ENCODE measurements at places on chromosomes 6 and 20.

- no peak for DNase-seq
Observed at GRCh38 chr20:35934050-35934449, 20.3 kb downstream of the SCAND1 start.

- no peak for DNase-seq
Observed at GRCh38 chr6:169087443-169088041, 166.1 kb downstream of the THBS2 start.

DNA sequence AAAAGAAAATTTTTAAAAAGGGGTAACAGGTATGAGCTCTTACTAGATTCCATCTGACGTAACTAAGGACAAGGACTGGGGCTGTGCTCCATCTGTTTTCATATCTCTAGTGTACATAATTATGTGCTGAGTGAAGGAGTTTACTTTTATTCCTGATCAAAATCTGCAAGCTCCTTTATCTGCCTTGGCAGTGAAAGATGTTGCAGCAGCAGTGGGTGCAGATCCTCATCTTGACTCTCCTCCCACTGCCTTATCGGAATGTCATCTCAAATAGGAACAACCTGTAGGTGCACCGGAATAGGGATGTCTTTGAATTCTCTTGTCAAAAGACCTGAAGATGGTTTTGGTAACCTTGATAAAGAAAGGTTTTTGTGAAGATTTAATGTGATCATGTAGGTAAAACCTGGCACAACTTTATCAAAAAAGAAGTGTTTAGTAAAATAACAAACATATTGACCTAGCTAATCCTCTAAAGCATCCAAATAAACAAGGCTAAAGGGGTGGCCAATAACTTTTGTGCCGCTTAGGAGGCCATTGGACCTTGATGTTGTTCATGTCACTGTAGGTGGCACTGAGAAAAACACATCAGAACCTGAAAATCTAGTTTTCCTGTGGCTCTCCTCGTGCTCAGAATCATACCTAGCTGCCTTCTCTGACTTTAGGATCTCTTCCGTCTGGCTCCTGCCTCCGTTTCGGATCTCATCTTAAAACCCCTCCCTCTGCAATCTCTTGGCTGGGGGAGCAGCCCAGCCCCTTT, 19.0 kb upstream of the SLC16A10 start:
- DNase-seq = no peak

- DNase-seq = no peak
Observed at GRCh38 chr6:144741659-144742058, 456.5 kb downstream of the UTRN start.

DNA sequence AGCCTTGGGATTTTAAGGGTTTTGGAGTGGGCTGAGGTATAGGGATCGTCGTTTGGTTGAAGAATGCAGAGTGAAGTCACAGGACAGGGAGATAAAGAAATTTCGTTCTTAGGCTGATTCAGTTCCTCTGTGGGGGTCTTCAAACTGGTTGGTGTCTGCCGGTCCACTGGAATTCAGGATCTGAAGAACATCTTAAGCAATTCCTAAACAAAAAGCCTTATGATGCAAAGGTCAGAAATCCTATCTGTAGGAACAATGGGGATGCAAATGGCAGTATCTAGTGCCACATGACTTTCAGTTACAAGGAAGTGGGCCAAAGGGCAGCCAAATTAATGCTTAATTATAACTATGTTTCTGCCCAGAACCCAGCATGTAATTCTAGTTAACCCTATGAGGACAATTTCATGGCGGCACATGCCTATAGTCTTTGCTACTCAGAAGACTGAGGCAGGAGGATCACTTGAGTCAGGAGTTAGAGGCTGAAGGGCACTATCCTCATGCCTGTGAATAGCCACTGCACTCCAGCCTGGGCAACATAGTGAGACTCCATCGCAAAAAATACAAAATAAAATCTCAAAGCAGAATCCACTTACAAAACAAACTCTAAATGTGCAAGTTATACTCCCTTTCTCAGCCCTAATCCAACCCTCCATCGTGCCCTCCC, 4.6 kb upstream of the SLC2A10 start:
- DNase-seq = no peak

- no peak for DNase-seq
Observed at GRCh38 chr6:5220443-5220842, 40.3 kb downstream of the LYRM4 start.

- no peak for DNase-seq
Observed at GRCh38 chr20:19633985-19634384, 124.1 kb upstream of the RIN2 start.

DNA sequence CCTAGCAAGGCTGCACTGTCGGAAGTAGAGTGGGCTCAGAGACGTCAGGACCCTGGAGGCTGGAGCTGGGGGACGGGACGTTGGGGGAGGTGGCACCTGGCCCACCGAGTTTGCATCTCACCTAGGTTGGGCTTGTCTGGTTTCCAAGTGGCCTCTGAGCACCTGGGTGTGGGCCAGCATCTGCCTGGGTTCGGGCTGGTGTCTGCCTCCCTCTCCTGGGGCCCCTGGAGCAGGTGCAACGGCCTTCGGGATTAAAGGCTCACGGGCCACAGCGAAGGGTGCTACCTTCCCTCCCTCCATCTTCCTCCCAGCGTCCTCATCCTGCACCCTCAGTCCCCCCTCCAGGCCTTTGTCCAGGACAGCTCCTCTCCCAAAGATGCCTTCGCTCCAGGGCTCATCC, 6.0 kb downstream of the HRH3 start:
- no peak for DNase-seq

DNA sequence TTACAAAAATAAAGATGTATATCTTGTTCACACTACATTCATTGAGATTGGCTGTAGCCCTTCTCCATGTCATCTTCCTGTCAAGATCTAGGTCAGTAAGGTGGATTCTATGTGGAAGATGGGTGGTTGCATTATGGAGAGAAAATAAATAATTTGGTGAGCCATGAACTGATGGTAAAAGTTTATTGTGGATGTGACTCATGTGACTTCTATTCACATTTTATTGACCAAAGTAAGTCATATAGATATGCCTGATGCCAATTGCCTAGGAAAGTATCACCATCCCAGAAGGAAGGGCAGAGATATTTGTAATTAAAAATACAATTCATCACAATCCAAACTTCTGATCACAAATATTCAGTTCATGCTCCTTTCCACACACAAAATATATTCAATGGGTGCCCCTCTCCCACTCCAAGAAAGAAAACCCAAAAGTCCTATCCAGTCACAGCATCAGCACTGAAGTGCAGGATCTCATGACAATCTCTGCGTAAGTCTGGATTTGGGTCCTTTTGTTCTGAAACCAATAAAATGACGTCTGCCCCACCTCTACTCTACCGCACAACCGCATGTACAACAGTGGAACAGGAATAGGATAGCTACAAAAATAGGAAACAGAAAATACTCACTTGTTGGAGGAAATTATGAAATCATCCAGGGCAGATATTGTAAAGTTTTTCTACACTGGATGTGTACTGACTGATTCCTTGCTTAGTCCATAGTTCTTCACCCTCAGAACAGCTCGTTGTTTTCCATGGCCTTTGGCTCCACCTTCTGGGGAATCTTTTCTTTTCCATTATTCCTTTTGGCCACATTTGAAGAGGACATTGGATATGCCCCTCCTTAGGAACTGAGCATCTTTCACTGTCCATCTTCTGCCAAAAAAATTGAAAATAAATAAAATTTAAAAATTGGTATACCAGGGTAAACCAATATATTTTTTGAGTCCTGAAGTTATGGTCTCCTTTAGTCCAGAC, 16.1 kb upstream of the SLC17A3 start:
- DNase-seq = no peak

- no peak for DNase-seq
Observed at GRCh38 chr6:46539866-46540265, 48.6 kb upstream of the RCAN2 start.

GRCh38 chr6:70456735-70457134, 43.4 kb downstream of the FAM135A start:
- DNase-seq = no peak

DNA sequence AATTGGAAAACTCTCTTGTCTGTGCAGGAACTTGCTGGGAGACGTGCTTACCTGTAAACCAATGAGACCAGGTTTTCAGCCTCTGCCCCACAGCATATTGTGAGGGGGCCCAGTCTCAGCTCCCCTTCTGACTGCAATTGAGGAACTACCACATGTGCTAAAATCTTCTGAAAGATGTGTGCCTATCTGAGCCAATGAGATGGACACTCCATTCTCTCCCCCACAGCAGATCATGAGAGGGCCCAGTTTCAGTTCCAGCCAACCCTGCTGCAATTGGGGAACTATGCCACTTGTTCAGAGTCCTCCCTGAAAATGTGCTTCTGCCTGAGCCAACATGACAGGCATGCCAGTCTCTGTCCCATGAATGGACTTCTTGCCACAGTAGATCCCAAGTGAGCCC, 20.9 kb upstream of the PI3 start:
- no peak for DNase-seq

DNA sequence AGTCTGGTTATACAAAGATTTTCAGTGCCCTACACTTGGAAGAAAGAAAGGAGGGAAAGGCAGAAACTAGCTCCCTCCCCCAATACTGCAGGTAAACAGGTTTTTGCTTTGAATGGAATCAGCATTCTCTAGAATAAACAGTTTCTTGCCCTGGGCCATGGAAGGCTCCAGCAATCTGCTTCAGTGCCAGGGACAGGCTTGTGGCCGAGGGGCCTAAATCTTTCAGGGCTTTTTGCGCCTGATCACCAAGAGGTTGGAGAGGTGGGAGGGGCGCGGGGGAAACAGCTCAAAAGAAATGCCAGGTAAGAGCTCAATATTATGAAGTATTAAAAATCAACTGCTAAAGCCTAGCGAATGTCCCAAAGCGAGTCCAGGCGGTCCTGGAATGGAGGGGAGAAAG, 23.8 kb downstream of the TFAP2B start:
- DNase-seq = no peak

- no peak for DNase-seq
Observed at GRCh38 chr6:162690158-162690557, 37.4 kb downstream of the PRKN start.

DNA sequence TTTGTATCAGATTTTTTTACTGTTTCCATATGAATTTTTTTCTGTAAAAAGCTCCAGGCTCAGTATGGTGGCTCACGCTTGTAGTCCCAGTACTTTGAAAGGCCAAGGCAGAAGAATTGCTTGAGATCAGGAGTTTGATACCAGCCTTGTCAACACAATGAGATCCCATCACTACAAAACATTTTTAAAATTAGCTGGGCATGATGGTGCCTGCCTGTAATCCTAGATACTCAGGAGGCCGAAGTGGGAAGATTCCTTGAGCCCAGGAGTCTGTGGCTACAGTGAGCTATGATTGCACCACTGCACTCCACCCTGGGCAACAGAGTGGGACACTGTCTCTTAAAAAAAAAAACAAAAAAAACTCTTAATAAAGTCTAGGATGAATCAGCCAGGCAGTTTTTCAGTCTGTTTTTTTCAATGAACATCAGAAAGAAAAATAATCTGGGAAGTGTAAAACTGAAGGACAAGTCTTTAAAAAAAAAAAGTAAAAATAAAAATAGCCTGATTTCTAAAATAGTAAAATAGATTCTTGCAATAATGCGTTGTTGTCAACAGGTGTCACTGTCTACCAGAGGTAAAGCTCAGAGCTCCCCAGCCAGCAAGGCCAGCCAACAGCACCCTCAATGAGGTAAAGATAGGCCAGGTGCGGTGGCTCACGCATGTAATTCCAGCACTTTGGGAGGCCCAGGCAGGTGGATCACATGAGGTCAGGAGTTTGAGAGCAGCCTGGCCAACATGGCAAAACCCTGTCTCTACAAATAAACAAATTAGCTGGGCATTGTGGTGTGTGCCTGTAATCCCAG, 9.3 kb upstream of the ATG5 start:
- peak; percentile 31 for DNase-seq

DNA sequence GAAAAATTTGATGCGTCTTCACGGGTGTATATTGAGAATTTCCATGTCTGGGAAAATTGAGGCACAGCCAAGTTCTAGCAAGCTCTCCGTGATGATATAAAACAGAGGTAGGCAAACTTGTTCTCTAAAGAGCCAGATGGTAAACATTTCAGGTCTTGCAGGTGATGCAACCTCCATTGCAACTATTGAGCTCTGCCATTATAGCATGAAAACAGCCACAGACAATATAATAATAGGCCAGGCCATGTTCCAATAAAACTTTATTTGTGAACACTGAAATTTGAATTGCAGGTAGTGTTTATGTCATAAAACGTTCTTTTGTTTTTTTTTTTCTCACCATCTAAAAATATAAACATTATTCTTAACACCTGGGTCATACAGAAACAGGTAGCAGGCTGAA, 168.2 kb downstream of the ZNF217 start:
- no peak for DNase-seq

DNA sequence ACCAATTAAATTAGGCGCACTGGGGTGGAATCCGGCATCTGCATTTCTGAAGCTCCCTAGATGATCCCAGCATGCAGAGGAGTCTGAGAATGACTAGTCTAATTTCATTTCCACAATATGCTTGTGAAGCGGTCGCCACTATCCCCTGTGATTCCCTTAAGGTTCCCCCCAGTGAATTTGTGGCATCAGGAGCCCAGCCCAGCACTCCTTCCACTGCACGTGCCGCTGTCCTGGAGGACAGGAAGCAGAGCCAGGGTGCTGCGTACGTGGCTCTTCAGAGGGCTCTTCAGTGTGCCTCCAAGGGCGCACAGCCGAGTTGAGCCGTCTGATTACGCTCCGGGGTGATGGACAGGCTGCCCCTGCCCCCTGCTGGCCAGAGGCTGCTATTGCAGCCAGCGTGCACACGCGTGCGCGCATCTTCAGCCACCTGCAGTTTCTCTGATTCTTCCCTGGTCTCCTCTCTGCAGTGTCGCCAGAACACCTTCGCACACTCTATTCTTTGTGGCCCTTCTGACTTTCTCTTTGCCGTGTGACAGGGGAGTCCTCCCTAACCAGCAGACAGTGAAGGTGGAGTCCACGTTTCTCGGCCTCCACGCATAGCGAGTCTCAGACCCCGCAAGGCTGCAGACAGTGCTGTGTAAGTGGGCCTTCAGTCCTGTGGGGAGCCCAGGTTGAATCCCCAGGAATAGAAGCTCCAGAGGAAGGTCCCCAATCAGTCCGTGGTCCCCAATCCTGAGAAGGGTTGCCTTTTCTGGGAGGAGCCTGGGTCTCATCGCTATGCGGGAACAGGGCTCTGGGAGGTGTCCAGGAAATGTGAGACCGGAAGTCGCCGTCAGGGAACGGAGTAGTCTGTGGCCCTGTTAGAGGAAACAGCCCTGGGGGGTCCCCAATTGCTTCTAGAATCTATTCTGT, 16.5 kb upstream of the NCR2 start:
- DNase-seq = peak; percentile 76

DNA sequence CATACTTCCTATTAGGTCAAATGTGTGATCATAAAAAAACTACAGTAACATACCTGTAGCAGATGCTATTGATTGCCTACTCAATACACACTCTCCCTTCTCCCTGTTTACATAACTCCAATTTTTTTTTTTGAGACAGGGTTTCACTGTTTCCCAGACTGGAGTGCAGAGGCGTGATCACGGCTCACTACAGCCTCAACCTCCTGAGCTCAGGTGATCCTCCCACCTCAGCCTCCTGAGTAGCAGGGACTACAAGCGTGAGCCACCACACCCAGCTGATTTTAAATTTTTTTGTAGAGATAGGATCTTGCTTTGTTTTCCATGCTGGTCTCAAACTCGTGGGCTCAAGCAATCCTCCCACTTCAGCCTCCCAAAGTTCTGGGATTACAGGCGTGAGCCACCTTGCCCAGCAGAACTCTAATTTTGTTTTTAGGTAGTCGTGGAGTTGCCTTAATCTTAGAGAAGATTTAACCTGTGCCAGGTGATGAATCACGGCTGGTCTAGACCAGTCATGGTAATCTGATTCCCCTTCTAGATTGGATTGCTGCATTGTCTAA, 14.0 kb upstream of the KIF3B start:
- DNase-seq = no peak

Measured in activated CD4-positive, alpha-beta T cell treated with anti-CD3 and anti-CD28 coated beads, Interleukin-2, amount 50 U/mL, for 4 hours (primary cell).